ENCODE measurements at places on chromosomes 12 and 14. TPM values are rescaled to one million over a fixed set of nuclear protein-coding genes. Genes with fewer than 3 reads are reported as not detected.

DNA sequence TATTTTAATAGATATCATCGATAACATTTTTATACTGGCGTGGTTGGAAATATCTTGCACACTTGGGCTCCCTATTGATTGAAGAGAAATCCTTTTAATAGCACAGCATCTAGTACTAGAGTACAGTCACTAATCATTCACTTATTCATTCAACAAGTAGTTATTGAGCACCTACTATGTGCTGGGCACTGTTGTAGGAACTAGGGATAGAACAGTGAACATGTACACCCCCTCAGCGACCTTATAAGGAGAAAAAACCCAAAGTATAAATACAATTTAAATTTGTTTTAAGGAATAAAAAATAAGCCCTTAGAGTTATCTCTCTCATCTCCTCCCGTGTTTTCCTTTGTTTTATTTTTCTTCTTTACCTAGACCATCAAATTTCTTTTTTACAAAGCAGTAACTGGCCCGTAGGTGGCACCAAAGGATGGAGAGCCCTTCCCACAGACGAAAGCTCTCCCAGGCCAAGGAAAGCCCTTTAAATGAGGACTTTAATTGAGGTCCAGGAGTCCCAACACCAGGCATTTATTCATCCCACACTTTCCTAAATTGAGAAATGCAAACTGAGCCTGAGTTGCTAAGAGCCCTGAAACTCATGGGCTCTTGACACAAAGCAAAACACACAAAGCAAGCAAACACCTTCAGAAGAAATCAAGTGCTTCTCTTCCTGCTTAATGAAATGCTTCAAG is 29.0 kb downstream of the PEBP1 start:
- no peaks in the 10 kb centered on the region for H3K36me3 ChIP-seq
- no peaks in the 10 kb centered on the region for H3K27me3 ChIP-seq
- no peak overlapping the region for H3K27ac ChIP-seq
- peak; percentile 83 for DNase-seq
- H3K4me1 ChIP-seq, result no peaks in the 10 kb centered on the region

DNA sequence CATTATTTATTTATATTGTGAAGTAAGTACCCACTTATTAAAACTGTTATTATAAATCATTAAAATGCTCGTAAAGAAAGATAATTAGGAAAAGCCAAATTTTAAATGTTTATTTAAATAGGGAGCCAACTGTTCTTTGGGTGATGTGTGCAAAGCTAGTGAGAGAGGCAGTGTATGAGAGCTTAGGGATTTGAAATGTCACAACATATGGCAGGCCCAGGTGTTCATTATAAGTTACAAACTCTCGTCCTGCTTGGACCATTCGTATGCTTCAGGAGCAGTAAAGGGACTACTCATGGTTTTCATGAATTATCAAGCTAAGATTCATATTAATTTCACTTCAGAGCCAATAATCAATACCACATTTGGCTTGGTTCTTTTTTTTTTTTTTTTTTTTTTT is 154.5 kb downstream of the TGFB3 start:
- no peaks in the 10 kb centered on the region for H3K36me3 ChIP-seq
- DNase-seq, result no peak
- no peaks in the 10 kb centered on the region for H3K4me1 ChIP-seq
- no peaks in the 10 kb centered on the region for H3K27me3 ChIP-seq

- peaks cover 5% of the 10 kb centered on the region for H3K36me3 ChIP-seq
- H3K4me3 ChIP-seq, result no peak overlapping the region
- no peaks in the 10 kb centered on the region for H3K27me3 ChIP-seq
- no peak overlapping the region for H3K27ac ChIP-seq
- DNase-seq, result no peak
These were observed 4.0 kb downstream of the STON2 start for GRCh38 chr14:81396113-81396512.

The CIT gene
- total RNA-seq, result 47.8 TPM
